Activated CD8-positive, alpha-beta T cell treated with anti-CD3 and anti-CD28 coated beads, Interleukin-2, amount 10 ng/mL, durations not matched to agents 7 days and 5 days (primary cell): ENCODE measurements at places on chromosomes 11 and 22.
A peak's percentile ranks its signal among the peaks of the same experiment; 100 is the strongest.

- no peak for DNase-seq
These were observed 12.2 kb downstream of the OR8D1 start for GRCh38 chr11:124301548-124301947.

GRCh38 chr11:61581030-61581928 lies at the start of gene SYT7:
Gene SYT7 (minus strand): TSS chr11:61581076. CDS start chr11:61580820, 256 bp downstream.
- DNase-seq, result peak; percentile 93

DNA sequence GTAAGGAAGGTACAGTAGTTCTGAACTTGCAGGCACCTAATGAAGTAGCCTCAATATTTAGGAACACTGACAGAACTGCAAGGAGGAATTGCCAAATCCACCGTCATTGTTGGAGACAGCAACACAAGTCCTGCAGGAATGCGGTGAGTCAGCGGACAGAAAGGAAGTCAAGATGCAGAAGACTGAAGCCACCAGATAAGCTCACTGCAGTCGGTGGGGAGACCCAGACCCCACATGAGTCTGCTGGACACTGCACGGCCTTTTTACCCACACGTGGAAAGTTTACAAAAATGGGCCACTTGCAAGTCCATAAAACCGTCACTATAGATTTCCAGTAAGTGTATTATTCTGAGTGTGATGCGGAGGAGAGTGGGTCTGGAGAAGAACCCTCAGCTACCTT lies 1471.6 kb downstream of the TBC1D22A start:
- DNase-seq, result no peak

DNA sequence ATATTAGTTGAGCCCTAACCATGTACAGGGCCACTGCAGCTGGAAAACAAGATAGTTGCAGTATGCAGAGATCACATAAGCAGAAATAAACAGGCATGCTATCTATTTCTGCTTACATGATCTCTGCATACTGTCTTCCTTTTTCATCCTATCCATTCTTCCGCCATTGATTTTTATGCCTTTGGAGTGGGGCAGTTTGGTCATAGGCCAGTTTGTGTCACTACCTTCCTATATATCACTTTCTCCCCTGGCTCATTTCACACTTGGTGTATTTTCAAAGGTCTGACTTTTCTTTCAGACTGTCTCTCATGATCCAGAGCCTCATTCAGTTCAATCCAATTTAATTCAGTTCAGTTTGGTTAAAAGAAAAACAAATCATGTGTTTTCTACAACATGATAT lies 829.6 kb downstream of the KCNA4 start:
- DNase-seq, result no peak

- DNase-seq, result no peak
These were observed 9.1 kb upstream of the TUBA8 start for GRCh38 chr22:18101536-18101935.

DNA sequence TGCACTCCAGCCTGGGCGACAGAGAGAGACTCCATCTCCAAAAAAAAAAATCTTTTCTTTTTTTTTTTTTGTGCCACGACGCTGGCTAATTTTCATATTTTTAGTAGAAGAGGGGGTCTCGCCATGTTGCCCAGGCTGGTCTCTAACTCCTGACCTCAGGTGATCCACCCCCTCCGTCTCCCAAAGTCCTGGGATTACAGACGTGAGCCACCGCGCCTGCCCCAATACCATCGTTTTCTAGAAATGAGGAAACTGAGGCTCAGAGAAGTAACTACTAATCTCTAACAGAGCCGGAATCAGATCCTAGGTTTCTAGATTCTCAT lies 13.5 kb downstream of the SSH3 start:
- no peak for DNase-seq

- DNase-seq, result no peak
These were observed 773.4 kb upstream of the RAG2 start for GRCh38 chr11:37371346-37371970.

DNA sequence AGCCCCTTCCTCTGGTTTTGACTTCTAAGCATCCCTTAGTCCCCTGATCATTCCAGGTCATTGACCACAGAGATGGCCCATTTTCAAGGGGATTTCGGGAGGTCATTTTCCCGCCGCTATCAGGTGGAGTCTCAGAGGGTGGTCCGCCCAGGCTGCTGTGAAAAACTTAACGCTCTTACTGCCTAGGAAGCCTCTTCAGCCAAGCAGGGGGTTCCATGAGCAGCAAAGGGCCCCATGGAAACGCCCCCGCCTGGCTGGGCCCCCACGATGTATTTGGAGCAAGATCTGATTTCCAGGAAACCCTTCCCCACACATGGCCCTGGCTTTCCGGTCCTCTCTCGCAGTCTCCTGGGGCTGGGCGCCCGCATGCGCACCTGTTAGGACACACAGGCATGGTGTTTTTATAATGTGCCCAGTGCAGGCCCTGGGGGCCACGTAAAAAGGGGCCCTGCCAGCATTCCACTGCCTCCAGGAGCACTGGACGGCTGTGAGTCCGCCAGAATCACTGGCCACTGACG lies 32.5 kb downstream of the ANO1 start:
- no peak for DNase-seq

DNA sequence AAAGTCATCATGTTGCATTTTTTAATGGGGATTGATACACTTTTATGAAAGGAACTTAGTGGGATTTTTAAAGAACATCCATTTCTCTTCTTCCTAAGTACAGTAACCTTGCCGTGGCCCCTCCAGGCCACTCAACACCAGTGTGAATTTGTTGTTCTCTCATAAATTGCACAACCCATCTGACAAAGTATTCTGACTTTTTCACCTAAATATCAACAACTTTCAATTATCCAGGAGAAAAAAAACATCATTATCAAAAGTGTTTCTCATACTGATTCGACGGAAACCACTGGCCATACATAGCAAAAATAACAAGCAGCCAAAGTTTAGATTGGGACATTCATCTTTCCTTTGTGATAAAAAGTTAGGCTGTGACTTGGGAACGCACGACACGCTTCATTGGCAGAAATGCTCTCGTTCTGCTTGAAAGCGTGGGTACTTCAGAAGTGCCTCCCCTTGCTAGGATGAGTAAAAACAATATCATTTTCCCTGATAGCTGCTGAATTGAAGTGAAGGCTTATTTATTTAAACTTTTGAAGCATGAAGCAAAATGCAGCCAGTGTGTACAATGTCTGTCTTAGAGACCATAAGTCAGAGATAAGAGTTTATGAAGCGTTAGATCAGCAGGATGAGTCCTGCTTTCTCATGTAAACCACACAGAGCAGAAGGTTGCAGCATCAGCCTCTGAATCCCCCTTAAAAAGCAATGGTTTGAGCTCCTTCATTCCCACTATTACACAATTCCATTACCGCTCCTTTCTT lies 20.6 kb upstream of the EIF3M start:
- DNase-seq, result no peak

GRCh38 chr11:6606471-6607189 lies 3.1 kb downstream of the ILK start:
- peak; percentile 82 for DNase-seq

- no peak for DNase-seq
These were observed 19.3 kb upstream of the CKAP5 start for GRCh38 chr11:46865340-46865739.

DNA sequence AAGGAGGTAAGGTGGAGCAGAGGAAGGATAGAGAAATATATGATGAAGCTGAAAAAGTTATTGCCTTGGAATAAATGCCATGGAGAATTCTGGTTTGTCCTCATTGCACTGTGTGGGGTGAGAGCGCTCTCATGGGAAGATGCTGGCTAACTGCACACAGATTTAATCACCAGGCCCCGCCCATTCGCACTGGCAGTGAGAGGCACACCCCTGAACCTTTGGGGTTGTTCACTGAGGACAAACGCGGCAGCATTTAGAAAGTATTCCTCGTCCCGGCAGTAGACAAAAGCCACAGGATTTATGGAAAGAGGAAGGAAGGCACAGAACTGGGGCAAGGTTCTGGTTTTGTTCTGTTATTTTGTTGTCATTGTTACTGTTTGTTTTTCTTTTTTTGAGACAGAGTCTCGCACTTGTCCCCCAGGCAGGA lies 70.2 kb downstream of the MED15 start:
- no peak for DNase-seq

DNA sequence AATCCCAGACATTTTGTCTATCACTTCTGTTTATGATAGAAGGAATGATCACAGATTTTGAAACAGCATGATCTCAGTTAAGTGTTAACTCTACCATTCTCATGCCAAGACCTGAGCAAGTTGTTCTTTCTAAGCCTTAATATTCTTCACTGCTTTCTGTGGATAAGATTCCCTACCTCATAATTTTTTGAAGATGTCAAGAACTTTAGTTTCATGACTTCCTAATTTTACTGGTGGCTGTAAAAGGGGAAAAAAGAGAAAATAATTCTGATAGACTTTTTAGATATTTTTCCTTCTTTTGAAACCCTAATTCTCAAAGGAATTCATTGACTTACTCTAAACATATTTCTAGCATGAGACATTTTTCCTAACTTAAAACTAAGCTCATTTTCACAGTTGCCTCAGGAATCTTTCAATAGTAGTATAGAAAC lies 520.0 kb upstream of the LUZP2 start:
- no peak for DNase-seq

GRCh38 chr11:12156301-12157140 lies 46.1 kb downstream of the MICAL2 start:
- no peak for DNase-seq

- no peak for DNase-seq
These were observed 531.8 kb upstream of the CADM1 start for GRCh38 chr11:116035977-116036376.

GRCh38 chr11:72338741-72339140 lies 94.8 kb upstream of the PHOX2A start:
- no peak for DNase-seq

- no peak for DNase-seq
These were observed 4.8 kb downstream of the ROBO4 start for GRCh38 chr11:124892750-124893454.

DNA sequence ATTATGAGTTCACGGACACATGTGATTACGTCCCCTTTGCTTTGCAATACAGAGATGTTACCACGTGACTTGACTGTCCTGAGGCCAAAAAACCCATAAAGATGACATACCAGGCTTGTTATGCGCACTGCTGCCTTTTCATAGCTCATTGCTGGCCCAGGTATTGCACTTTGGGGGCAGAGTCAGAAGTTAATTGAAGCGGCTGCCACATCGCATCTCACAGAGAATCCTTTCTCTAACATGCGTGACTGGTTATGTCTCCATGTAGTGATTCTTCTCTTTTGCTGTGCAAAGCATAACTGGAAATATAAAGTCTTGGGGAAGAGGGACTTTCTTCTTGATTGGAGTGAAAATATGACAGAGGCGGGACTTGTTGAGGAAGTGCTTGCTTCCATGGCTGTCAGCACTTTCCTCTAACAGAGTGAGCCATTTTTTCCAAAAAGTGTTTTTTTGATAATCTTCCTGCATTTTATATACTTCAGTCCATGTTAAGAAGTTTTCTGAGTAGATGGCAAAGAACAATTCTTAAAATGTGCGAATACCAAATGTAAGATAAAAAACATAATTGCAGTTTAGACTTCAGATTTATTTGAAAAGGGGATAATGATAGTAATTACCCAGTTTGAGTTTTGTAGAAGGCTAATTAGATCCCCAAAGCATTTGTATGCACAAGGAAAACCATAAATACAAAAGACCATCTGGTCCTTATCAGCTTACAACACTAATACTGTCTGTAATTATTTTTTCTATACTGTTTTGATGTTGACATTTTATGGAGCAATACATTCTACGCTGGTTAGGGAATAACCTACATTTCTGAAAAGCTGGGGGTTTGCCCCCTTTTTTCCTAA lies 324.6 kb upstream of the MTNR1B start:
- DNase-seq, result no peak

GRCh38 chr11:2653930-2654739 lies 45.7 kb downstream of the KCNQ1OT1 start:
- DNase-seq, result no peak

GRCh38 chr11:126359431-126360048 lies 4.1 kb downstream of the ST3GAL4 start:
- DNase-seq, result no peak

DNA sequence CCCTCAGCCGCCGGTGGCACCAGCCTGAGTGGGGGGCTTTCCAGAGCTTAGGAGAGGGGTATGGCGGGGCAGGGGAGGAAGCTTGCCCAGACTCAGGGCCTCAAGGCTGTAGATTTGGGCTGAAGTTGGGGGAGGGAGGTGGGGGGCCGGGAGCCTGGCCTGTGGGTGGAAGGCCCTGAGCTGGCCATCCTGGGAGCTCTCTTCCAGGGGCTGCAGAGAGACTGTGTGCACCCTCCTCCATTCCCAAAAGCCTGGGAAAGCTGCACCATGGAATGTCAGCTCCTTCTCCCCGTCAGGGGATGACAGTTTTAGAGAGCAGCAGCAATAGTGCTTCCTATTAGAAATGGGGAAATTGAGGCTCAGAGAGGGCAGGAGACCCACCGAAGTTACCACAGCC lies 1.0 kb downstream of the SYT12 start:
- DNase-seq, result no peak

DNA sequence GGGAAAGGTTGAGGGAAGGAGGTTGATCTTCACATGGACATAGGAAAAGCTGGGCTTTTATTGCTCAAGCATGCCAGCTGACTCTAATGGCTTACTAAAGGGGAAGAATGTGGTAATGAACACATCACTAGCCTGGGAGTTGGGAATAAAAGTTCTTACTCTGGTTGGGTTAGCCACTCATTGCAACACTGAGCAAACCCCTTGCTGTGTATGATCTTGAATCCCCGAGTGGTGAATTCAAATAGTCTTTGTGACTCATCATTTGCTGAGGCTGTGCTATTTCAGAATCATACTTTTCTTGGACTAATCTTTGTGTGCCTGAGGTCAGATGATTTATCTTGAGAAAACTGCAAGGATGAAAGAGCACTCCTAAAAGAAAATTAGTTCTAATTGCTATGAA lies 304.1 kb upstream of the ANO5 start:
- DNase-seq, result no peak

DNA sequence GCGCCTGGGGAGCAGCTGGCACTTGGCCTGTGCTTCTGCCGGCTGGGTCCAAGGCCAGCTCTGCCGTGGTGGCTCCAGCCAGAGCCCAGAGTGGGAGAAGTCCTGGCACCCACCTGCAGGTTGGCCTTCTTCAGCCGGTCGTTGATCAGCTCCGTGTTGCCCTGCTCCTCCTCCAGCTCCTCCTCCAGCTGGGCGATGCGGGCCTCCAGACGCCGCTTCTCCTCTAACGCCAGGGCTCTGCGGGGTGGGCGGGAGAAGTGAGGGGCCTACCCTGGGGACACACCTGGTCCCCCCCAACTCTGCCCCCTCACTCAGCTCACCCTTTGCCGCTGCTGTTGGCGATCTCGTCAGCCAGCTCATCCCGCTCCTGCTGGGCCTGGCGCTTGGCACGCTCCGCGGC lies 32.6 kb downstream of the APOL1 start:
- no peak for DNase-seq

GRCh38 chr11:44613153-44613552 lies 47.7 kb downstream of the CD82 start:
- no peak for DNase-seq

GRCh38 chr11:67629386-67630227 lies at the start of gene NUDT8:
Gene NUDT8 (minus strand): TSS chr11:67629937. CDS start chr11:67629911, 26 bp downstream.
- DNase-seq, result peak; percentile 94

- no peak for DNase-seq
These were observed 487.2 kb downstream of the MN1 start for GRCh38 chr22:27314276-27314807.

GRCh38 chr22:28716686-28717085 lies 24.9 kb downstream of the CHEK2 start:
- DNase-seq, result no peak

GRCh38 chr11:13691286-13691899 lies 22.9 kb downstream of the FAR1 start:
- DNase-seq, result no peak
